ENCODE measurements at places on chromosomes 7 and 10. TPM values are rescaled to one million over a fixed set of nuclear protein-coding genes. Genes with fewer than 3 reads are reported as not detected.

DNA sequence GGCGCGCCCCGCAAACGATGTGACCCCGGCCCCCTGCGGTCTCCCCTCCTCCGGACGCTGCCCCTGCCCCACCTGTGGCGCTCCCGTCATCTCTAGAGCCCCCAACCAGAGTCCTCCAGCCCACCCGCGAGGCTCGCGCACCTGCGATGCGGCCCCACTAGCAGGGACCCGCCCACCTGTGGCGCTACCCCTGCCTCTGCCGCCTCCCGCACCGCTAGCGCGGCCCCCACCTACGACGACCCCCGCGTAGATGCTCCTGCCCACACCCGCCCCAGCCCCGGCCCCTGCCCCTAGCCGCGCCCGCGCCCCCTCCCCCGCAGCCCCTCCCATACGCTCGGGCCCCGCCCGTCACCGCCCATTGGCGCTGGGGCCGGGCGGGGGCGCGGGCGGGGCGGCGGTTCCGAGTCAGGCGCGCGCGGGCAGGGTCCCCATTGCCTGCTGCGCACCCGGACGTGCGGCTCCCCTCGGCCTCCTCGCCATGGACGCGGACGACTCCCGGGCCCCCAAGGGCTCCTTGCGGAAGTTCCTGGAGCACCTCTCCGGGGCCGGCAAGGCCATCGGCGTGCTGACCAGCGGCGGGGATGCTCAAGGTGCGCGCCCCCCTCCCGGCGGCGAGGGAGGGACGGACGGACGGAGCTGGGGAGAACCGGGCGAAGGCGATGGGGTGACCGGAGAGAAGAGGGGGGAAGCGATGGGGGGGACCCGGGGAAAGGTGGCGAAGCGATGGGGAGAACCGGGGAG, at the start of gene PFKP:
Gene PFKP (plus strand): TSS at position 431 of the 741 bp plus-strand sequence. CDS start 48 bp downstream, at position 479.
- no peak for DNase-seq

Gene IDI2
- not detected for total RNA-seq

Gene PRSS1
- 5.1 TPM for total RNA-seq

GRCh38 chr10:79400146-79401004, 45.0 kb downstream of the ZCCHC24 start:
- DNase-seq = no peak

Gene NAT16
- not detected for total RNA-seq

- no peak for DNase-seq
Measured at GRCh38 chr7:2582006-2582735, 23.4 kb downstream of the IQCE start.

DNA sequence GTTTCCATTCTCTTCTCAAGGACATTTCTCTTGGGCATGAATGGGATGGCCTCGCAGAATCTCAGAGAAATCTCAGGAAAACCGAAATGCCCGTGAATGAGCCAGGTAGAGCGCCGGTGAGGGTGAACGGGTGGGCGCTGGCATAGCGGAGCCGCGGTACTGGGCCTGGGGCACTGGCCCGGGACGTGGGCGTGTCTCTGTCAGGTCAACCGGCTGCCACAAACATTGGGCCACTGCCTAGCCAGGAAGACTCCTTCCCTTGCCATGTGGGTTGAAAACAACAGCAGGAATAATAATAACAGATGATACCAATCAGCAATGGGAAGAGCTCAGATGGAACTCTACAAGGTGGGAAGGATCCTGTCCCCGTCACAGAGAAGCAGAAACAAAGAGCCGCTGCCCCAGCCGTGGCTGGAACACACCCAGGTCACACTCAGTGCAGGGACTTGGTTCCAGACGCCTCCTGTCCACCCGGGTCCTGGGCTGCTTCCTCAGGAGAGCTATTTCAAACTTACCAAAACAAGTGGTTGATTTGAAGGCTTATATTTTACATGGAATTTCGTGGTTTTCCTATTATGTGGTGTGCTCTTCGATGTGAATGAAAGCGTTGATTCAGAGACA, 51.1 kb upstream of the EBF3 start:
- DNase-seq = no peak

Gene TMEM130
- total RNA-seq = 26.2 TPM

Data from thoracic aorta (tissue), 2 donors.